ENCODE measurements at places on chromosomes 12 and 14. TPM values are rescaled to one million over a fixed set of nuclear protein-coding genes. Genes with fewer than 3 reads are reported as not detected.

The LRRC9 gene
- not detected for polyA plus RNA-seq

The SERPINA3 gene
- polyA plus RNA-seq = 786 TPM

The CFL2 gene
- polyA plus RNA-seq = 56.3 TPM

The MRPL51 gene
- polyA plus RNA-seq = 268 TPM

The TAS2R46 gene
- polyA plus RNA-seq = not detected

The MMP17 gene
- 0.82 TPM for polyA plus RNA-seq

The NAV3 gene
- 0.34 TPM for polyA plus RNA-seq

The MUCL1 gene
- polyA plus RNA-seq = not detected

The MIP gene
- polyA plus RNA-seq = not detected

The MYH6 gene
- 0.13 TPM for polyA plus RNA-seq

The WDHD1 gene
- 1.8 TPM for polyA plus RNA-seq

The SYCP3 gene
- 0.54 TPM for polyA plus RNA-seq

The LRP1-AS gene
- not detected for polyA plus RNA-seq

The COCH gene
- 1.8 TPM for polyA plus RNA-seq

The MSI1 gene
- polyA plus RNA-seq = 0.80 TPM

The DLGAP5 gene
- polyA plus RNA-seq = not detected

The NFATC4 gene
- polyA plus RNA-seq = 38.9 TPM

The MFAP5 gene
- 0.52 TPM for polyA plus RNA-seq

The RNFT2 gene
- 4.3 TPM for polyA plus RNA-seq

The PLEK2 gene
- 11.4 TPM for polyA plus RNA-seq

The PAPLN gene
- polyA plus RNA-seq = 19.1 TPM

The RBM23 gene
- 44.8 TPM for polyA plus RNA-seq

The OR9K2 gene
- polyA plus RNA-seq = not detected

The NUBPL gene
- polyA plus RNA-seq = 11.2 TPM

The LTBP2 gene
- polyA plus RNA-seq = 2.9 TPM

The CLEC7A gene
- 0.43 TPM for polyA plus RNA-seq

The KCNMB4 gene
- polyA plus RNA-seq = 5.6 TPM

The KRT75 gene
- polyA plus RNA-seq = not detected
